ENCODE measurements at places on chromosomes 2 and 18.

DNA sequence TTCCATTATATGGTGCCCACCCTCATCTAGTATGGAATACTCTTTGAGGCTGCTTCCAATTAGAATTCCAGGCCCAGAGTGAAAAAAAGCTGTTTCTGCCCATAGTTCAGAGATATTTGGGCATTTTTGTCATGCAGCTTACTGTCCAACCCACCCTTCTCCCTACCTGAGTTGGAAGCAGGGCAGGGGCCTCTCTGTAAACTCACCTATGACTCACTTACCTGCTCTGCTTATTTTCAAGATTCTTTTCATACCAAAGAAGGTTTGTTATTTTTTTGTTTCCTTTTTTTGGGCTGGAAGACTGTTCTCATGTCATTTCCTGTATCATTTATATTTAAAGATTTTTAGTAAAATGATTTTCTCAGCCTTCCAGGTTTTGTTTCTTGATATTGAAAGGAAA lies 38.4 kb upstream of the PPP1R1C start:
- DNase-seq, result no peak

GRCh38 chr2:8850845-8851487 lies 13.6 kb upstream of the KIDINS220 start:
- DNase-seq, result no peak

DNA sequence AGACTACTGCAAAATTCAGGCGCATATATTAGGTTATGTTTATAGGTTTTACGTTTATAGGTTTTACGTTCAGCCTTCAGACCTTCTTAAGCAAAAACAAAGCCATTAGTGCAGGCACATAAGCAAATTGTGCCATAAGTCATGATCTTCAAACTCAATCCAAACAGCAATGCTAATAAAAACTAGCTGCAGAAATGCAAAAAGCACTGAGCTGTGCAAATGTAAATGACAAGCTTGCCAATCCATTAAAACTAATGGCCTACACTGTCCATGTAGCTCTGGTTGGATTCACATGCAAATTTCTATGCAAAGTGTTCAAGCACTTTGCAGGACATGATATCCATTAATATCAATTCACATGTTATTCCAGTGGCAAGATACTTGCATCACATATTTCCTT lies 50.9 kb downstream of the LRPPRC start:
- no peak for DNase-seq

DNA sequence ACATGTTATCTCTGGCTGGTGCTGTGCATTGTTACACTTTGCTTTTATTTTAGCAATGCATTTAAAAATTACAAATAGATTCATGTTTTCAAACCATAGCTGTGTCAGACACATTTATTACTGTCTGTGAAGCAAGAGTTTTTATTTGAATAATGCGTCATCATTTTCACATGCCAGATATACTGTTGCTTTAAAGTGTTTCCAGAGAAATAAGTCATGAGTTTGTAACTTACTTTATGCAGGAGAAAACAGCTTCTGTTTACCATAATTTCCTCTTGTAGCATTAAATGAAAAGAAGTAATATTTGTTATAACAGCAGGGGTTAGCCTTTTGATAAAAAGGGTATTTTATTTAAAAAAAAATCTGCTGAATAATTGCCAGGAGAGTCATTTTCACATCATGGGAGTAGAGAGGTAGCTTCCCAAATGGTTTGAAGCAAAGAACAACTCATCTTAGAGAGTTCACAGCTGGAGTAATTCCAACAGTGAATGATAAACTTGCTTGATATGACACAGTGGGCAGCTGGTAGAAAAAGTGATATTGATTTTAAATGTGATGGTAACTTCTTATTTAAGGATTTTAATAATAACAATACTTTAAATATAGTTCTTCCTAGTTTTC lies 1274.5 kb upstream of the CRIM1 start:
- DNase-seq, result no peak

GRCh38 chr2:23146011-23146410 lies 239.0 kb upstream of the KLHL29 start:
- DNase-seq, result no peak

- peak; percentile 25 for DNase-seq
Observed at GRCh38 chr2:227479865-227480475, 8.0 kb downstream of the AGFG1 start.

GRCh38 chr2:62281663-62282062 lies 85.7 kb downstream of the B3GNT2 start:
- no peak for DNase-seq

DNA sequence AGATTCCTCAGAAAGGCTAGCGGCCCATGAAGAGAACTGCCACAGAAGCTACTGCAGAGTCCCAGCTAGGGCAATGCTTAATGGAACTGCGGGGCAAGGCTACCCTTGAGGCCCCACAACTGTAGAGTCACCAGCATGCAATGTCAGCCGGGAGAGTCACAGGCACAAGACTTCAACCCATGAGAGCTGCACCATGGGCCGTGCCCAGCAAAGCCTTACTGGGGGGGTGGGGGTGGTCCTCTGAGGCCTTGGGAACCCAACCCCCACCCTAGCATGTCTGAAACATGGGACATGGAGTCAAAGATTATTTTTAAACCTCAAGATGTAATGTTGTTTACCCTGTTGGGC lies 20.2 kb downstream of the DPP4 start:
- DNase-seq, result no peak

GRCh38 chr2:238398577-238398976 lies 28.1 kb upstream of the ASB1 start:
- DNase-seq, result no peak

- no peak for DNase-seq
Observed at GRCh38 chr2:160884056-160884455, 276.2 kb upstream of the TANK start.

DNA sequence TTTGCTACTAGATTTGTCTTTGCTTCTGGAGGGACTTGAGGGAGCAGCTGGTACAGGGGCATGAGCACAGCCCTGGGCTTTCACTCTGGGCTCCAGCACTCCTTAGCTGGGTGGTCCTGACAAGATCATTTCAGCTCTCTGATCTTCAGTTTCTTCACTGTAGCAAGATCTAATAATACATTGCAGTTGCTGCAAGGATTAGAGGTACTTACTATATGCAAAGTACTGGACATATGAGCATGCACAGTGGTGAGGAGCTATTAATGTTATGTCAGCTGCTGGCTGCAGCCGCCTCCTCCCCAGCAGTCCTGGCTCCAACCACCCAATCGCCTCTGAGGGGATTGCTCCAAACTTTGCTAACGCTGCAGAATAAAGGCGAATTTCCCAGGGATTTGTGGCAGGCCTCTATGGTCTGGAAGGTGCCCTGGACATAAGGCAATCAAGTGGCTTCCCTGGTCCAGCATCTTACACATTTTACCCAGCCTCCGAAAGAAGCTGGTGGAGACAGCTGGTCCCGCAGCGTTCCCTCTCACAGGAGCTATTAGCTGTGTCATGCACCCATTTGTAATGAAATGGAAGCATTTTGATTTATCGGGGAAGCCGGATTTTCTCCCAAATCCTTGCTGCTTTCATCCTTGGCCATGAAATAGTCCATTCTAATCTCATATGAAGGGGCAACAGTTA lies 96.7 kb downstream of the RHOB start:
- DNase-seq, result no peak

- DNase-seq, result no peak
Observed at GRCh38 chr18:66325251-66325650, 278.6 kb downstream of the CDH19 start.

DNA sequence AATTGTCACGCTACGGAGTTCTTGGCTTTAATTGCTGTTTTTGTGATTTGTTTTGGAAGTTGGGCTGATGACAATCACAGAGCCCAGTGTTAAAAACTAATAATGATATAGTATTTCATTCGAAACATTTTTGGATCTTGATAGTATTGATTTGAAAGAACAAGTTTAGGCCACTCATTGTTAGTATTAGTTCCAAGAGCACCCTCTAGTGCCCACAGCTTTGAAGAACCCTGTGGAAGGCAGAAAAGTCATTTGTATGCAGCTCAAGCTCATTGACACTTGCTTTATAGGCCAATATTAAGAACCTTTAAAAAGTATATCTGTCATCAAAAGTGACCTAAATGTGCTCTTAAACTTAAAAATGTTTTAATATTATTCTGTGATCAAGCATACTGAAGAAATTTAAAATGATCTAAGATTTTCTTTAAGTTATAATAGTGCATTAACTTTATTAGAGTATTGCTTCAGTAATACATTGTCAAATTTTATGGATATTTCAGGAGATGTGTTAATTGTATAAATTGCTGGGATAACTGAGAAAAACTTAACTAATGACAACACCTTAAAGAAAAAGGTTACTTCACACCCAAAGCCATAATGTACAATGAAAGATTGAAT lies 191.0 kb downstream of the GRB14 start:
- no peak for DNase-seq

- no peak for DNase-seq
Observed at GRCh38 chr2:66522611-66523376, 87.9 kb downstream of the MEIS1 start.
